Tibial nerve (tissue), 4 donors: ENCODE measurements at places on chromosomes 1 and 21. TPM values are rescaled to one million over a fixed set of nuclear protein-coding genes. Genes with fewer than 3 reads are reported as not detected.

The HMCN1 gene
- 2.2 TPM for total RNA-seq

- no peak for DNase-seq
These were observed 30.0 kb downstream of the PODN start for GRCh38 chr1:53091841-53092645.

GRCh38 chr1:40462956-40463590, 12.8 kb downstream of the ZFP69B start:
- no peak for DNase-seq

GRCh38 chr1:34268311-34268954, 91.7 kb downstream of the C1orf94 start:
- no peak for DNase-seq

DNA sequence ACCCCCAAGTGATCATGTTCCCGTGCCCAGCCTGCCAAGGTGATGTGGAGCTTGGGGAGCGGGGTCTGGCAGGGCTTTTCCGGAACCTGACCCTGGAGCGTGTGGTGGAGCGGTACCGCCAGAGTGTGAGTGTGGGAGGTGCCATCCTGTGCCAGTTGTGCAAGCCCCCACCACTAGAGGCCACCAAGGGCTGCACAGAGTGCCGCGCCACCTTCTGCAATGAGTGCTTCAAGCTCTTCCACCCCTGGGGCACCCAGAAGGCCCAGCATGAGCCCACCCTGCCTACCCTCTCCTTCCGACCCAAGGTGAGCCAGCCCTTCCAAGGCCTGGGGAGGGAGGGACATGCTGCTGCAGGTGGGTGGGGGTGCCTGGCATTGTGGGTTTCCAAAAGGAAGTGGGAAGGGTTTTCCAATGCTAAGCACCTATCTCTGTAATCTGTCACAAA, 2.3 kb downstream of the TRIM46 start:
- no peak for DNase-seq

DNA sequence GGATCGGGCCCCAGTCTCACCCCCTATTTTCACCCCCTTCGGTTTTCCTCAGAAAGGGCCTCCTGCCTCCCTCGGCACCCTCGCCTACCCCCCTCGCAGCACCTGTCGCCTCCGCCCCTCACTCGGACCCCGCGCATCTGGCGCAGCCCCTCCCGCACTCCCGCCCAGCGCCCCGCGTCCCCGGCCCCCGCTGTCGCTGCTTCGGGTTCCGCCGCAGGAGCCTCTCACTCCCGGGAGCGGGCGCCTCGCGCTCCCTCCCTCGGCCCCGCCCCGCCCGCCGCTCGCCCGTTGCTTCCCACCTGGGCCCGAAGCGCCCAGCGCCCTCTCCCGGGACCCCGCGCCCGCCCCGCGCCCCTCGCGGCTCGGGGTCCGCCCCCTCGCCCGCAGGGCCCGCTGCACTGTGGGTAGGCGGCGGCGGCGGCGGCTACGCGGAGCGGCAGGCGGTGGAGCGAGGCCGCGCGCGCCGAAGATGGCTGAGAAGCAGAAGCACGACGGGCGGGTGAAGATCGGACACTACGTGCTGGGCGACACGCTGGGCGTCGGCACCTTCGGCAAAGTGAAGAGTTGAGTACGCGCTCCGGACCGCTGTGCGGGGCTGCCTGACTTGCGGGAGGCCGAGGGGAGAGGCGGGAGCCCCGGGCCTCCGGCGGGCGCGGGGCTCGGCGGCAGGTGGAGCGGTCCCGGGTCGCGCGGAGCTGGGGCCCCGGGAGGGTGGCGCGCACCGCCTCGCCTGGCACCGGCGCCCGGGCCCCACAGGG, at the start of gene PRKAA2:
Gene PRKAA2 (plus strand): TSS at position 396 of the 758 bp plus-strand sequence. CDS start 74 bp downstream, at position 470.
- peak; percentile 7 for DNase-seq
